Ecto neural progenitor cell (in vitro differentiated cells): ENCODE measurements at places on chromosomes 7 and 10.

DNA sequence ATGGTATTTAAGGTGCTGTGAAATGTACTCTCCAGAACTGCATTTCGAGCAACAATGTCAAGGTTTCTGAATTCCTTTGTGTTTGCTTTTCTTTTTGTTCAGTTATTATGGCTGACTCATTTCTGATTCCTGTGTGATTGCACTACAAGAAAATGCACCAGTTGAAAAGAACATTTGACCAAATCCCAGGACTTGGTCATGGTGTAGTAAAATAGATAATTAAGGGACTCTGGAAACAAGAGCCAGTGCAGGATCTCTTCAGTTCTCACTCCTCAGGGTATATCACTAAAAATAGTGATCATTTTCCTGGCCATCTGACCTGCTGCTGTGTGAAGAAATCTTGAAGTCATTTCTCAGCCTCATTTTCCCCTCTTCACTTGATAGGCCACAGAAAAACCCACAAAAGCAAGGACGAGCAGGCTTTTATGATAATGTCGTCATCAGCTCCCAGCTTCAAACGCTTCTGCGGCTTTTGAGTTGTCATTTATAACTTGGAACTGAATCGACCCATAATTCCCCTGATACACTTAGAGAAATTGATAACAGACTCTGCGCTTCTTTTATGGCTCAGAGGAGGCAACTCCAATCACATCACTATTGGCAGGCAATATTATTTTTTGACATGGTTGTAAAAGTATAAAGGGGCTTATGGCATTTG lies 274.7 kb downstream of the HDAC9 start:
- DNase-seq: no peak

GRCh38 chr7:47149208-47149839 lies 432.6 kb downstream of the TNS3 start:
- DNase-seq: no peak

DNA sequence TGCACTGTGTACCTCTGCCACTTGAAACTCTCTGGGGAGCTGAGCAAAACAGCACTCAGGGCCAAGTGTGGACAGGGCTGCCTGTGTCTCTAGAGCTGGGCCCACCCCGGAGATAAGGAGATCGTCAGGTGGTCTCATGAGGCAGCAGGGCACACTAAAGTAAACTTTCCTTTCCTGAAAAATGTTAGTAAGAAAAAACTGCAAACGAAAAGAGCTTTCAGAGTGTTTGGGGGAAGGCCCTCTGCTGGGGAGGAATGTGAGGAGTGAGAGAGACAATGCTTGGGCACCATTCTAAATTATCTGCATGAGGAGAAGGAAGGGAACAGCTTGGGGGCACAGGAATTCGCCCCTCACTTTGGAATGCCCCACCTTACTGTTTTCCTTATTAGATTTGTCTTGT lies 127.7 kb downstream of the ATXN7L1 start:
- DNase-seq: no peak

DNA sequence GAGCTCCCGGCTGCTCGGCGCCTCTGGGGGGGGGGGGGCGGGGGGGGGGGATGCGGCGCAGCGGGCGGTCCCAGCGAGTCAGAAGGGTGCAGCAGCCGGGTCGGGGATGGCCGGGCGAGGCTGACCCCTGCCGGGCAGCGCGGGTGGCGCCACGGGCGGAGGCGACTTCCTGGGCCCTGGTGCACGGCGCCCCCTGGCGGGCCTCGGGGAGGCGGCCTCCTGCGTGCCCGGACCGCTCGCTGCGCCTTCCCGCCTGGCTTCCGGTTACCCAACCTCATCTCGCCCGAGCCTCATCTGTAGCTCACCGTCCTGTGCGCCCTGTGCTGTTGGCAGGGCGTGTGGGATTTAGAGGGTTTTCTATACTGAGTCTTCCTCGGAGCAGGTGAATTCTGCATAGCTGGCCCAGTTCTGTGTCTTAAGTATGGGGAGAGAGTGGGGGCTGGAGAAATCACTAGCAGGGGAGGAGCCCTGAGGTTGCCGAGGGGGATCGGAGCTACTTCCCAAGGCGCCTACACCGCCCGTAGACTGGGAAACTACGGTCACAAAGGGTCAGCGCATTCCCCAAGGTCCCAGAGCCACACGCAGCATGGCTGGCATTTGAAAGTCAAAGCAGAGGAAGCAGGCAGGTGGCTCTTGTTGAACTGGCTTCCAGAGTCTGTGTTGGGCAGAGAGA lies 28.3 kb upstream of the WDFY4 start:
- peak; percentile 96 for DNase-seq

- no peak for DNase-seq
These were observed 328.9 kb downstream of the RPS24 start for GRCh38 chr10:78362406-78363022.

GRCh38 chr7:50405221-50405620 lies 44.9 kb downstream of the FIGNL1 start:
- DNase-seq: no peak

DNA sequence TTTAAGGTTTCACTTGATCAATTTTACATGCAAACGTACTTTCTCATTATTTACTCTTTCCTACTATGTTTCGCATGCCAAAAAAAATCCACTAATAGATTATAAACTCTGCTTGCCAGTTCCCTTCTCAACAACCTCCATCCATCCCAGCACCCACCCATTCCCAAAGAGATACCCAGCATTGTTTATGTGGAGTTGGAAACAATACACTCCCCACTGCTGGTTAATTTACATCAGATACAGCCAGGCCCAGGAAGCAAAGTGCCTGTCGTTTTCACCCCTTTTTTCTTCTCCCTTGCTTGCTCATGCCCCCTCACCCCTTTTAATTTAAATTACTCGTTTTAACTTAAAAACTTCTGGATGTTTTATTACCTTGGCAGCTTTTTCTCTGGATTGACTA lies 59.9 kb downstream of the HIBADH start:
- DNase-seq: no peak

DNA sequence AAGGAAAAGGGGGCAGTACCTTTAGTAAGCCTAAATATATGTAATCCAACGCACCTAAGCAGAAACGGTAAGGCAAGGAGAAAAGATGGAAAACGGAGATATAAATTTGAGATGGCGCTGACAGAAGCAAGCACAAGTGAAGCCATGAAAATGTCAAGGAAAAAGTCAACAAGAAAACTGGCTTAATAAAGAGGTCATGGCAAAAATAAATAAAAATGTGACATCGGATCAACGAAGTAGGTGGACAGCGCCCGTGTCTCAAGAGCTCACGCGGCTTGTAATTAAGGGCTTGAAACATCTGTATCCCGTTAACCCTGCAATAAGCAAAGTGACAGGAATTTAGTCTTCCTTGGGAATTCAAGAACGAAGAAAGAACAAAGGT lies 611 bp downstream of the NDUFA5 start:
- DNase-seq: no peak

- DNase-seq: no peak
These were observed 59.4 kb downstream of the ST7 start for GRCh38 chr7:117012696-117013095.
